Activated T-cell treated with anti-CD3 and anti-CD28 coated beads, Interleukin-2, amount 50 U/mL, for 24 hours (primary cell): ENCODE measurements at places on chromosomes 11 and 22.
A peak's percentile ranks its signal among the peaks of the same experiment; 100 is the strongest.

DNA sequence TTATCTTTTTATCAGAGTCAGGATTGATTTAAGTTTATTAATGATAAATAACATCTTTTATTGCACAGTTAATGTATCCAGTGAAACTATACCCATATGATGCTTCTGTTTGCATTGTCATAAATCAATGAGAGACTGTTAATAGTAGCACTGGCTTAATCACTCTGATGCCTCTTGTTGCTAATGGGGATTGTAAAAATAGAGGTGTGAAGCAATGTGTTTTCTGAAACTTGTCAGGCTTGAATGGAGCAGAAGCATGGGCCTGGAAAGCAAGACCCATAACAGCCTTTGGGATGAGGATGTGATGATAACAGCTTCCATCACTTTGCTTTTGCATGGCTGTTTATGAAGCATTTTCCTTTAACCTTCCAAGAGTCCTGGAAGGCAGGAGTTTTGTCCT is 319.7 kb downstream of the DDX10 start:
- no peak for DNase-seq

GRCh38 chr22:23180301-23180892 is at the start of gene BCR:
Gene BCR, plus strand, starts transcription at chr22:23180509. Its CDS starts 452 bp downstream, at chr22:23180961.
- peak; percentile 74 for DNase-seq

- DNase-seq, result no peak
These were observed 78.2 kb downstream of the FBLN1 start for GRCh38 chr22:45580726-45581381.

GRCh38 chr22:44344407-44344806 is 31.7 kb upstream of the SHISAL1 start:
- no peak for DNase-seq

DNA sequence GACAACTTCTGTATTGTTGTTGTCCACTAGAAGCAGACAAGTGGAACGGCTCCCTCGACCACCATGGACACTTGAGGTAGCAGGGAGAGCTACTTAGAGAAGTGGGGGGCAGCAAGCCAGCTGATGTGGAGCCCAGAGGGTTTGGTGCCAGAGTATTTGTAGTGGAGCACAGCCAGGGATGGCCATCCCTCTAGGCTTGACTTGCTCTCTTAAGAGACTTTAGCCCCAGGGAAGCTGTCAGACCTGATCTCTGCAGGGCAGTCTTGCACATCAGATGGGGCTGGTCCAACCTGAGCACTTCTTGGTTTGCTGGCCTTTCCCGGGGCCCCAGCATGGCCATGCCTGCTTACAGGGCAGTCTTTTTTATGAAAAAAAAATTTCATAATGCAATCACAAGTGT is 15.0 kb upstream of the TMEM135 start:
- DNase-seq, result no peak
